Substantia nigra (tissue), 51 donors: ENCODE measurements at places on chromosomes 2 and 18.

DNA sequence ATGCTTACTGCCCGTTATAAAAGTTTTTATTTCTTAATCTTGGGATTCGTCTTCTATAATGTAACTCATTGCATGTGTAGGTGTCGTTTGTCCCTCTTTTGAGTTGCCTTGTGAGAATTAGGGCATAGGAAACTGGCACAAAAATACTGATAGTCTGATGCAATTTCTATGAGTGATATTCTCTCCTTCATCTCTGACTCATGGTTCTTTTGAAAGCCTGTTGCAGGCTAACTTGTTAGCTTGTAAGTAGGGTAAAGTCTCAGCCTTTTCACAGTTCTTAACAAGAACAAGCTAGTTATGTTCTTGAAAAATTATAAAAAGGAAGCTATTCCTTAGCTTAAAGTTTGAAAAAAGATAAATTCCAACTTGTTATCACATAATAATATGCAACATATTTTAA, 1085.4 kb upstream of the NRXN1 start:
- DNase-seq = no peak

DNA sequence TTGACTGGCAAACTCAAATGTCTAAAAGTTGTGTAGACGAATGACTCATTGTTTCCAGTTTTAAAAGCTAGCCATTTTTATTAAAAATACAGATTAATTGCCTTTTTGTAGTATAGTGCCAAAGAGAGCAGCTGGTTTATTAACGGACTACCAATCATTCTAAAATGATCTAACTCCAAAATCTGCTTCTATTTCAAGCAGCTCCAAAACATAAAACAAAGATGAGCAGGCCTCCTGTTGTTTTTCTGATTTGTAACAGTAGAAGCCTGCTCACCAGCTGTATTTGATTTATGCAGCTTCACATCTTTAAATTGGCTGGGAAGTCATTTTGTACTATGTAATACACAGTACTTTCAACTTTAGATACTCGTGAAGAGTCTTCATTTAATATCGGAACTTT, 171.8 kb downstream of the UBR3 start:
- DNase-seq = no peak

GRCh38 chr2:167438206-167438605, 549.9 kb downstream of the XIRP2 start:
- DNase-seq = no peak

- DNase-seq = no peak
Measured at GRCh38 chr18:32040936-32041335, 22.3 kb downstream of the RNF125 start.

DNA sequence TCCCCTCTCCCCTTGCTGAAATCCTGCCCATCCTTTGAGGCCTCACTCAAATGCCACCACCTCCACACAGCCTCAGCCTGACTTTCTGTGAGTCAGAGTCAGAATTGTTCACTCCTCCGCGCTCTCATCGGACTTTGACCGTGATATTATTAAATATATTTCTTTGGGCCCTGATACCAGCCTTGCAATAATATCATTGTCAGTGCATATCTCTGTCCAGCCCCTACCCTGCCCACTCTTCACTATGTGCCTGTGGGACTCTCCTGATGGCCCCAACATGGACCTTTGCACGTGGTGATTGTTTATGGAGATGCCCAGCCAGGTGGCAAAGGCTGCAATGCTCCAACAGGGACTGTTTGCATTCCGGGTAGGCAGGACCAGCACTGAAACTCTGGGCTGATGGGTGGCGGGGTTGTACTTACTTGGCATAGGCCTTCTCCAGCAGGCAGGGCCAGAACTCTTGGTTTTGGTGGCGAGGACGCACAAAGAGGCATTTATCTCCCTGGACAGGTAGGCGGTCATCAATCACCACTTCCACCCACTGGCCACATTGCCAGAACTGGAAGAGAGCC, 37.3 kb downstream of the CAPN13 start:
- DNase-seq = no peak

- DNase-seq = no peak
Measured at GRCh38 chr2:134401081-134401497, 147.2 kb downstream of the MGAT5 start.

DNA sequence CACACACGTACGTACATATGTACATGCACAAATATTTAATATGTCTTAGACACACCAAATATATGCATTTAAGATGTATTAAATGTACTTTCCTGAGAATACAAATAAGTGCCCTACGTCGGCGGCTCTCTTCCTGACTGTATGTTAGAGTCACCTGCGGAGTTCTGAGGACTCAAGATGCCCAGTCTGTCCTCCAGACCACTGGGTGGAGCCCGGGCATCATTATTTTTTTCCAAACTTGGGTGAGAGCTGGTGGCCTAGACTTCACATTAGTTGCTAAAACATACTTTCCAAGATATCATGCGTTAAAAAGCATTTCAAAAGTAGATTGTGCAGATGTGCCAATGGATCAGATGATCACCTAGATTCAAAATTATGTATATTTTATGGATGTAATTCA, 2.9 kb downstream of the IL18R1 start:
- DNase-seq = no peak

DNA sequence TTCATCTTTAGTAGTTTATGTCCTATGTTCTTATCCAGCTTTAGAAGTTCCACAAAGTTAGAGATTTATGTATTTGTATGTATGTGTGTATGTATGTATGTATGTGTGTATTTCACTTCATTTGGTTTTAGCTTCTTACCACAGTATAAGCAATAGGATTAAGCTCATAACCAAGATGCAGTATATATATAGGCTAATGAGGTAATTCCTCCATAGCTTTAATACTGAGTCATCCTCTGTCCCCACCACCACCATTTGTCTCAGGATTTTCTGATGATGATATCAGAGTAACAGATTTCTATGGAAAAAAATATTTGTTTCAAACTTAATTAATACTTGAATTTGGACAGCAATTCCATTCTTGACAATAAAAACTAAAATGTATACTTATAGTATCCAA, 159.2 kb downstream of the SOX11 start:
- DNase-seq = no peak

DNA sequence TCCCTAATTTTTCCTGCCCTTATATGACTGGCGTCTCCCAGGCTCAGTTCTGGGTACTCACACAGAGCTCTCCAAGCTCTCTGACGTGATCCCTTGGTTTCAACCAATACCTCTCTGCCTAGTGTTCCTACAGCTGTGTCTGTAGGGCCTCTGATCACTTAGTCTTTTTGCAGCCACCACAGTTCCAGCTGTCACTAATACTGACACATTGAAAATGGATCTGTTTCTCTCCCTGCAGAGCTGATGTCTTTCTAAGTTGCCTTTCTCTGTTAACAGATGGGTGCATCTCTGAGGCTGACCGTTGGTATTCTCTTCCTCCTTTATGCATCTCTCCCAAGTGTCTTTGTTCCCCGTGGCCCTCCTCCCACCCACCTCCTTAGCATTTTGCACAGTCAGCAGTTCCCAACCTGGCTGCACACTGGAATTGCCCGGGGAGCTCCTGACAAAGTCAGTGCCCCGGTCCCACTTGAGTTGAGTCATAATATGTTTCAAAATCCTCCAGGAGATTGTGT, 62.5 kb downstream of the CERS6 start:
- DNase-seq = no peak

DNA sequence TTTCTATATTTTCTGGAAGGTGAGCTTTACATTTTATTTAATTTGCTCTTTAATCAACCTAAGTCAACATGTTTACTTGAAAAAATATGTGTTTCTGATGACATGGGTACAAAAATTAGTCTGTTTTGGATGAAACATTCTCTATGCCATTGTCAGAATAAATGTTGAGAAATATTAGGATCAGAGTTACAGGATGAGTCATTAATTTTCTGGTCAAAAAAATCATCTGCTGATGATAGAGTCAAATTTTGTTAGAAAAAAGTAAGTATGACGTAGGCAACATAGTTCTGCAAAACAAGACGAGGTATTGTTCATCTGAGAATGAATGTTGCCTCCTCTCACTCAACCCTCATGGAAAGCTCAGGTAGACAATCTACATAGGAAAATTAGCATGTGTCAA, 107.6 kb upstream of the CAVIN2 start:
- no peak for DNase-seq

DNA sequence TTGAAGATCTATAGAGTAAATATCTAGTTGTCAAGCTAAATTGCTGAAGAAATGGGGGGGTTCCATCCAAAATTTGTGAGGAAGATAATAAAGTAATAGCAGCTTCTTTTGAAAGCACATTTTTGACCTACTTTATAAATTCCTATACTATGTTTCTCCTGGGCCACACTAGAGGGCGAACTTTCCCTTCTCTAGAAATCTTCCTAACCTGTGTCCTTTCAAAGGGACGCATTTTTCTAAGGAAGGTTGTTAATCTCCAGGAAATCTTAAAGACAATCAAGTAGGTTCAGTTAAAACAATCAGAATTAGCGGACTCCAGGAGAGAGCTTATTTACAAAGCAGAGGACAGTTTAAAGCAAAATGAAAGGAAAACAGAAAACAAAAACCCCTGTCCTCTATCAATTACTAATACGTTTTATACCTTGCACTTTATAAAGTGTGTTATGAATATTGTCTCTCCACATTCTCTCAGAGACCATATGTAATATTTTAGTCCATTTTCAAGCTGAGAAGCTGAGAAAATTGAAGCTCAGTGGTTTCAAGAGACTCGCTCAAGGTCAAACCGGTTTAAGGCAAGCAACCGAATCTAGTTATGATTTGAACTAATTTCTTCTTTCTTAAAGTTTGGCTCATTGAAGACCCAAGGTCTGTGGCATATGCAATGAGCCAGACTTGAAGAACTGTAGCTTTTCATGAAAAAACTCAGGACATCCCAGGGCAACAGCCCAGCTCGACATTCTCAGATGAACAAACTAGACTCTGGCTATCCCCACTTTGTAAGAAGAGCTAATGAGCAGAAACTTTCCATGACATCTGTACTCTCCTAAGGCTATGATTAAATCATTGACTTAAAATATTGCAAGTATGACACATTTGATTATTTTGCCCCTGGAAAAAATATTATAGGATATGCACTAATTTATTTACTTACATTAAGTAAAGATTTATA, 273.6 kb downstream of the PAX3 start:
- DNase-seq = no peak

- no peak for DNase-seq
Measured at GRCh38 chr2:56229397-56230060, 45.7 kb downstream of the CCDC85A start.

- DNase-seq = no peak
Measured at GRCh38 chr2:98324181-98324580, 22.1 kb upstream of the CNGA3 start.

- no peak for DNase-seq
Measured at GRCh38 chr2:50746526-50746925, 285.4 kb downstream of the NRXN1 start.

- no peak for DNase-seq
Measured at GRCh38 chr18:13520306-13520705, 206.1 kb downstream of the FAM210A start.

GRCh38 chr2:97997784-97998392, 2.1 kb upstream of the TMEM131 start:
- DNase-seq = no peak

DNA sequence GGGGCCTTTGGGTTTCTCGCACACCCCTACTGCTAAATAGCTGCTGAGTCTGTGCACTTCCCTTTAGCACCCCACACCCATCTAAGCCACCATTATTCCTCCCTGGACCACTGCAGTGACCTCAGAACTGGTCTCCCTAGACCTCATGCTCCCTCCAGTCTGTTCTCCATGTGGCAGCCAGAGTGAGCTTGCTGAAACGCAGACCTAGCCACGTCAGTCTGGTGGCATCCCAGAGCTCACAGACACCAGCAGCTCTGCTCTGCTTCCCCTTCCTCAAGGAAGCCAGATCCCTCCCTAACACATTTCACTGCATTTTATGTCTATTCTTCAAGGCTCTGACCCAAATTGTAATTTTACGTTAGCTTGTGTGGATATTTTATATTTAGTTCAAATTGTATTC, 144.4 kb downstream of the DYSF start:
- DNase-seq = no peak

GRCh38 chr2:220104871-220105351, 477.5 kb downstream of the SLC4A3 start:
- no peak for DNase-seq

GRCh38 chr2:45268631-45269030, 259.4 kb upstream of the SIX2 start:
- DNase-seq = no peak

DNA sequence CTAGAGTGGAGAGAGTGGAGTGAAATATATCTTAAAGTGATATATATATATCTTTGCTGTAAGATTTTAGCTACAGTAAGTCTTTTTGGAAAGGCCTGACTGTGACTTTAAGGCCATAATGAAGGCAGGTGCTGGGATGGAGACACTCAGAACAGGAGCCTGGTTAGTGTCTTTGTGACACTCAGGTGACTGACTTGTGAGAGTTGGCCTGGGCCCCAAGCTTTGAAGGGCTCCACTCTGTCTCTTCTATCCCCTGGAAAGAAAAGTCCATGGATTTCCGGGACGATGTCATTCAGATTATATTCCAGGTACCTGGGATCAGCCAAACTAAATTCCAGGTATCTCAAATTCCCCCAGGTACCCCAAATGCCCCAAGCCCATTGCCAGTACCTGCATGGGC, 276.6 kb downstream of the PDE11A start:
- no peak for DNase-seq

GRCh38 chr2:200728630-200729029, 83.1 kb upstream of the BZW1 start:
- DNase-seq = no peak

DNA sequence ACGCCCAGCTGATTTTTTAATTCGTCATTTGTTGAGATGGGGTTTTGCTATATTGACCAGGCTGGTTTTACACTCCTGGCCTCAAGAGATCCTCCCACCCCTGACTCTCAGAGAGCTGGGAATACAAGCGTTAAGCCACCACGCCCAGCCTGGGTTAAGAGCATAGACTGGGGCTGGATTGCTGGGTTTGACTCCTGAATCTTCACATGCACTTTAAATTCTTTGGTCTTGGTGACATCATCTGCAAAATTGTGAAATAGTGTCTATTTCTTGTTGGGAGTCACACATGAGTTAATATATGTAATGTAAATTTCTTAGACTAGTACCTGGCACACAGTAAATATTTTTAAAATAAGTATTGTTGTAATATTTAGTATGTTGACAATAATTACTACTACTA, 257.4 kb downstream of the DOK6 start:
- DNase-seq = no peak

DNA sequence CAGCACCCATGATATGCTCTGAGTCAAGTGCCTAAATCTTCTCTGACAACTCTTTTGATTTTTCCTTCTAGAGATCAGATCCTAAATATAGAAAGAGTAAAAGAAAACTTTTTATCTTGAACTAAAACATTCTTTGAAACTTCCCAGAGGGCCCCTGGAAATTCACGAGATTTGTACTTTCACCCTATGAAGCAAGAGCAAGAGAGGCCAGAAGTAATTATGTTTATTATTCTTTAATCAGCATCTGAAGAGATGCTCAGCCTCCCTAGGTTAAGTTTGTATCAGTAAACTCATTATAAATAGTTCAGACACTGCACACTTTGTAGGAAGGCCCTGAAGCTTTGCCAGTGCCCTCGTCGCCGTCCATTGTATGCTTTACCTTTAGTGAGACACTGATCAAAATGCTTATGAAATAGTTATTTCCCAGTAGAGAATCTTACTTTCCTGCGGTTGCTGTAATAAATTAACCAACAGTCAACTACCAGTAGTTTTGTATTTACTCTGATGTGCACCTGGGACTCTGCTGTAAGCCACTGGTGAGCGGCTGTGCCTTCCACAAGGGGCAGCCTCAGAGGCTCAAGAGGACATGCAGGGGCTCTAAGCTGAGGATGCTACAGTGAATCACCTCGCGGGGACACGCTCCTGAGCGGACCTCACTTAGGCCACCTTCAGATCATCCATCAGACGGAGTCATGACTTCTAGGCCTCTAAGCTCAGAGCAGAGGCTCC, 71.9 kb downstream of the BIN1 start:
- no peak for DNase-seq
